ENCODE measurements at places on chromosomes 12 and 14.

DNA sequence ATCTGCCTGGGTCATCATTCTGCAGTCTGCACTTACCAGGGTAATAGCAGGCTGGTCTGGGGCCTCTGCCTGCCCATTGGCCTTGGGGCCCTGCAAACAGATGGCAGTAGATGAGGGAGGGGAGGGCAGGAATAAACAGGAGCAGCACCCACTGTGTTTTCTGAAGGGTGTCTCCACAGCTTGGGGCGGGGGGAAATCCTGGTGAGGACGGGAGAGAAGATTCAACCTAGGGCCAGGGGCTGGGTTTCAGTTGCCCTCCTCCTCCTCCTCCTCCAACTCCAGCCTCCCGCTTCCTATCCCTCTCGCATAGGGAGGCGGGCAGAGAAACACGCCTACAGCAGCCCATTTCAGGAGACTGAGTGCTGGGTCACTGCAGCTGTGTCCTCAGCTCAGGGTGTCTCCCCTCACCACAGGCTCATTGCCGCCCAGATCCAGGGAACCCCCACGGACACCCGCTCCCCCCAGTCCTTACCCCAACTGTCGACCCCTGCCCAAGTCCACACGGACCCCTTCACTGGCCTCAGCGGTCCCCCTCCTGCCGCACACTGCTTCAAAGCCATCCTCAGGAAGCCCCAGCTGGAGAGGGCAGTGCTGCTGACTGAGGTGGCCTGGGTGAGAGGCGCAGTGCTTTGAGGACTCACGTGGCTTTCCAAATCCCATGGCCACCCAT, 9.1 kb upstream of the KRT80 start:
- peak; percentile 7 for DNase-seq

- DNase-seq = no peak
These were observed 1.7 kb downstream of the OTUB2 start for GRCh38 chr14:94027566-94028449.

DNA sequence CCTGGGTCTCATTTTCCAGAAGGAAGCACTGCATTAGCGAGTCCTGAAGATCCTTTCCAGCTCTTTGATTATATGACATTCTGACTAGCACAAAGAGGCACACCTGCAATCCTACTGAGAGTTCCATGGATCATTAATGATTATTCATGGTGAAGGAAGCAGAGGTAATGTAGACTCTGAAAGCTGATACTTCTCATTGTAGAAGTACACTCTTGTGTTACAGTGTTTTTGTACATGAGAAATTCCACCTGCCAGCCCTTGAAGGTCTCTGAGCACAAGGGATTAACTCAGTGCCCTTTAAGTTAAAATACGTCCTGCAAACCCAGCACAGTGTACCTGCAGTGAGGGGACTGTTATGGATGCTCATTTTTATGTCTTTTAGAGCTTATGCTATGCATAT, 558.8 kb upstream of the FBXO33 start:
- no peak for DNase-seq

GRCh38 chr12:112341046-112341825, 41.0 kb downstream of the HECTD4 start:
- DNase-seq = no peak

GRCh38 chr14:93109572-93110481, 5.9 kb downstream of the ITPK1 start:
- no peak for DNase-seq

DNA sequence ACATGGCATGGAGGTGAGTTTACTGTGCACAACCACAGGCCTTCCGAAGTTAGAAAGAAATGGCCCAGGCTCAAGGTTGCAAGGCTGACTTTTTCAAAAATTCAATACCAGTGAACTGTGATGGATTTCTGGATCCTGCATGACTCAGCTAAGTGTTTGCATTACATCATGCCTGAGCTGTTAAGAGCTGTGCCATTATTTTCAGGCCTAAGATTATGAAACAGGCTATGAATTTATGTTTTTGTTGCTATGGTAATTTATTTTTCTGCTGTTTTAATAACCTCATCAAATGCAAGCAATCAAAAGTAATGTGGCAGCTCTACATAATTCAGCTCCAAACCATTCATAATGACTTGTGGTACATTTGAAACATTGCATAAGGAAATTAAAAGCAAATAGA, 457.7 kb upstream of the TMEM132C start:
- no peak for DNase-seq

DNA sequence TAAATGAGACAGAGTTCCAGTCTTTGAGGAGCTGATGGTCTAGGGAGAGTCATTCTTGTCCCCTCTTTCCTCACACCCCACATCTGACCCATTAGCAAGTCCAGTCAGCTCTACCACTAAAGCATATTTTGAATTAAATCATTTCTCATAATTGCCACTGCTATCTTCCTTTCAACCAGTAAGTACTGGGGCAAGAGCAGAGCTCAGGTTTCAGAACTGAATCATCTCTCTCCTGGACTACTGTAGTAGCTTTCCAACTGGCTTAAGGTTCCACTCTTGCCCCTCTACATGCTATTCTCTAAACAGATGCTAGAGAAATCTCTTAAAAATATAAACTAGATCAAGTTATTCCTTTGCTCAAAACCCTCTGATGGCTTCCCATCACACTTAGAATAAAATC, 218.3 kb downstream of the TTC6 start:
- no peak for DNase-seq

Measured in left ventricle myocardium inferior (tissue), 1 donor.